ENCODE measurements at places on chromosomes 11 and 22.

DNA sequence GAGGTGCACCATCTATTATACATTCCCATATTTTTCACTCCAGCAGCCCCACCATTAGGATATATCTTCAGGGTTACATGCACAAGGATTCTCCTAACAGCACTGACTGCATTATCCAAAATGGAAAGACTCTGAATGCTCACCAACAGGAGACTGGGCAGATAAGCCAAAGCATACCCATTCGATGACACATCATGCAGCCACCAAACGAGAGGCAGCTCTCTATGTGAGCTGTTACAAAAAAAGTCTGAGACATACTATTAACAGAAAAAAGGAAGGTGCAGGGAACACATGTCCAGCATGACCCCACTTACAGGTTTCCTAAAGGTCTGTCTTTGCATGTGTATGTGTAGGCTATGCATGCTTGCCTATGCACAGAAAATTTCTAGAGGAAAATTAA, 12.4 kb upstream of the SERPIND1 start:
- no peak for DNase-seq

DNA sequence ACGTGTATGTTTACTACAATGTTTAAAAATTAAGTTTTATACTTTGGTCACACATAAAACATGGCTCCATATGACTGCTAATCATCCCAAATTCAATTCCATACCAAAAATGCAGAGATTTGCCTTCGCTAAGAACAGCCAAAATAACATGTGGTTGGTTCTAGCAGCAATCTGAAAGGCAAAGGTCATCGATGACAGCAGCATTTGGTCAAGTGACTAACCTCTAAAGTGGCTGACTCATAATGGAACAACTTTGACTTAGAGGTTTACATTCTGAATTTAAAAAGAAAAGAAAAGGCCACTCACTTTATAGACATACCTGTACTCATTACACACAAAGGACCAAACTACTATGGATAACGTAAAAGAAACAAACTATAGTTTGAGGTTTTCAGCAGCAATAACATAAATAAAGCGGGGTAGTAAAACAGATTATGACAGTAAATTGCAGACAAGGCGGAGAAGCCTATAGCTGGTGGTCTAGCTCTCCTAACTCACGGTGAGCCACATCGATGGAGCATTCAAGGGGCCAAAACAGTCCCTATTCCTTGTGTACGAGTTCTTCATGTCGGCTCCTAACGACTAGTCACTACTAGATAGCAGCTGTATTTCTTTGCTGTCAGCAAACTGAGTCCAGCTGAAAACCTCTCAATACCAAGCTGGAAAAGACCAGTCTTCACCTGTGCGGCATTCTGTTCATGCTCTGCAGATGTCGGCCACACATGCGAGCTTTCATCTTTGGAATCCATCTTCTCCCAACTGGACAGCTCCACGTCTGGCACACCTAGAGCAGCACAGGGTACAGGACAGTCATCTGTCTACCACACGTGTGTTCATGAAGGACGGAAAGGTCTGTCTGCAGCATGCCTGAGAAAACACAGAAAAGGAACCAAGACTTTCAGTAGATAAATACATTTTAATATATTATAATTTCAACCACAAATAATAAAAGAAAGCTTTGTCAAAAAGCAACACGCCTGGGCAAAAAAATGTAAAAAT, 42.1 kb downstream of the PRDM10 start:
- DNase-seq = peak; percentile 50

DNA sequence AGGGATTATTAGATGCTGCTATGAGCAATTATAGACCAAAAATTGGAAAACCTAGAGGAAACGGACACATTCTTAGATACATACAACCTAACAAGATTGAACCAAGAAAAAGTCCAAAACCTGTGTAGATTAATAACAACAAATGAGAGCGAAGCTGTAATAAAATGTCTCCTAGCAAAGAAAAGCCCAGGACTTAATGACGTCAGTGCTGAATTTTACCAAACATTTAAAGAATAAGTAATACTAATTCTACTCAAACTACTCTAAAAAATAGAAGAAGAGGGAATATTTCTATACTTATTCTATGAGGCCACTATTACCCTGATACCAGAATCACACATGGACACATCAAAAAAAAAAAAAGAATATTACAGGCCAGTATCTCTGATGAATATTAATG, 309.5 kb upstream of the ANO5 start:
- no peak for DNase-seq

DNA sequence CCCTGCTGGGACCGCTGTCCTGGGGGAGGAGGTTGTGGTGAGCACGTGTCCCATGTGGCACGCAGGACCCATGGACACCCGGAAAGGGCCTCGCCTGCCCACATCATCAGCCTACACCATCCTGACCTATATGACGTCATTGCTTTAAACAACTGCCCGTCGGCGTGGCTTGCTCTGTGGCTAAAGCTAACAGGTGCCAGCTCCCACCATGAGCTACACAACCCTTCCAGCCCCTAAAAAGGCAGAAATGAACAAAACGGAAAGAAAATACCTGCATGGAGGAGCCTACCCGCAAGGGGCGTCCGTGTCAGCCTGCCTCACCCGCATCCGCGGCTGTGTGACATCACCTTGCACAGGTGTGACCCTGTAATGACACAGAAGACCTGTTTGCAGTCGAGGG, 481.8 kb downstream of the BRD1 start:
- no peak for DNase-seq

- DNase-seq = no peak
These were observed 541.2 kb downstream of the MIAT start for GRCh38 chr22:27198518-27199035.

- DNase-seq = no peak
These were observed 18.5 kb upstream of the STK33 start for GRCh38 chr11:8612522-8612921.

- no peak for DNase-seq
These were observed 11.4 kb downstream of the CHEK2 start for GRCh38 chr22:28730179-28730578.

- DNase-seq = no peak
These were observed 81.4 kb downstream of the TBC1D22A start for GRCh38 chr22:46843821-46844255.

DNA sequence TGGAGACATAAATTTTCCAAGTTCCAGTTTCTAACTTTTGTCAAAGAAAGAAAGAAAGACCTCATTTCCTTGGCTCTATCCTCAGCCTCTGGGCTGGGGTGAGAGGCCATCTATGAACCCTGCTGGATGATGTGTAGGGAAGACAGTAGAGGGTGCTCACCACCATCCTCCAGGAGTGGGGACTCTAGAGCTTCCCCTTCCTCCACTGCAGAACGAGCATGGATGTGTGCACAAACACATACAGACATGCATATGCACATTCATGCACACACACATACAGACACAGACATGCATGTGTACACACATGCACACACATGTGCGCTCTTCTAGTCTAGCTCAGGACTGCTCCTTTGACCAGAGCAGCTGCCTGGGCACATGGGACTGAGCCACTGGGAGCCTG, 565.8 kb downstream of the BUD13 start:
- no peak for DNase-seq

GRCh38 chr11:113034576-113034975, 73.4 kb downstream of the NCAM1 start:
- no peak for DNase-seq

DNA sequence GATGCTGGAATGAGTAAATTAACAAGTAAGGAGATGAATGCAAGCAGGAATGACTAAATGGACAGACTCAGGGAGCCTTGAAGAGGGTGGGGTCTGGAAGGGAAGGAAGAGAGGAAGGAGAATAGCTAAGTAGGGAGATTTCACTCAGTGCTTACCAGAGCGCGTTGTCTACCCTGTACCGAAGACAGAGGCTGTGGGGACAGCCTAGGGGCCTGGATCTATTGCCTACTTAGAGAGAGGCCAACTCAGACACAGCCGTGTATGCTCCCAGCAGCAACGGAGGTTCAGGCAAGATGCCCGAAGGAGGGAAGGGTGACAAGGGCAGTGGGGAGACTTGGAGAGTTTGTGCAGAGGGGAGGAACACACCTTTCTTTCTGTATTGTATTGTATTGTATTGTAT, at the start of gene FOLR2:
FOLR2 (plus strand) TSS at position 157 of the 400 bp plus-strand sequence. CDS start 1,791 bp downstream, outside the sequence.
- DNase-seq = no peak

DNA sequence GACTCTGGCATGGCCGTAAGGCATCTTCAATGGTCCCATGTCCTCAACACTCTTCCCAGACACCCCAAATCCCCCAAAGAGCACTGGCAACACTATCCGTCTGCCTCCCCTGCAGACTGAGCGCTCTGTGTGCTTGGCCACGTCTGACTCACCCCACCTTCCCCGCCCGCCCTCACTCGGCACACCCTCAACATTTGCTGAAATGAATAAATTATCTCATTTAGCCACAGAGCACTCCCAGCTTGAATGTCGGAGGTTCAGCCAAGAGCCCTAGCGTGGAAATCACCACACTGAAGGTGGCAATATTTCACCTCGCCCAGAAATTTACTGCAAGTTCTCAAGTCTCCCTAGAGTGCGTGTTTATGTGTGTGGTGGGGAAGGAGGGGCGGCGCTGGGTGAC, 46.6 kb upstream of the TCF20 start:
- DNase-seq = no peak
